ENCODE measurements at places on chromosomes 1 and 21.

DNA sequence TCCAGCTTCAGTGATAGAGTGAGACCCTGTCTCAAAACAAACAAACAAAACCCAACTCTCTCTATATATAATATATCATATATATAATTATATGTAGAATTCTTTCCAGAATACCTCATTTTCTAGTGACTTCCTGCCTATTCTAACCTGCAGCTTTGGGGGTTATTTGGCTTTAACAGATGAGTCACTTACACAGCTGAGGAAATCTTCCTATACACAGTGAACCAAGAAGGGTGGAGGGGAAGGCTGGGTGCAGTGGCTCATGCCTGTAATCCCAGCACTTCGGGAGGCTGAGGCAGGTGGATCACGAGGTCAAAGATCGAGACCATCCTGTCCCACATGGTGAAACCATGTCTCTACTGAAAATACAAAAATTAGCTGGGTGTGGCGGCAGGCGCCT, 9.2 kb downstream of the RAB29 start:
- ATAC-seq = peak; percentile 79

DNA sequence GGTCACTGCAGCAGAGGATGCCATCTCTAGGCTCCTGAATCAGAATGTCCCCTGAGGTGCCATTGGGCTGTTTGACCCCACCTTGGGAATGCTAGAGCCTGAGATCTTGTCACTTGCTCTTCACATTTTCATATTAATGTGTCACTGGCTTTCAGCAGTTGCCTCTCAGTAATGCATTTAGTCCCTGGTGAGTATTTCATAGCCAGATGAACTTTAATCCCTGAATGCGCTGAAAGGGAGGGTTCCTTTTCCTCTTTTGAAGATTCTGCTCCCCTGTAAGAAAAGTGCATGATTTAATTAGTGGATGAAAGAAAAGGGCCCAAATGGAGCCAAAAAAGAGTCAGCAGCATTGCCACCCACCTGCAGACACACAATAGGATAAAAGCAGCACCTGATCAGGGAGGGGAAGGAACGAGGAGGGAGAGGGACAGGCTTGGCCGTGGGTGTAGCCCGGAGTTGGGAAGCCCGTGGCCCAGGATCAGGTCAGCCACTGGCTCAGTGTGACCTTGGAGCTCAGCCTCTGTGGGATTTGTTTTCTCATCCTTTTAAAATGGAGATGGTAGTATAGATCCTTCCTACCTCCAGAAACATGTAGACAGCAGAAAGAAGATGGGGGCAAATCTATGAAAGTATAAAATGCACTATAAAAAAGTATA, 31.1 kb downstream of the ROR1 start:
- no peak for ATAC-seq

GRCh38 chr21:24200052-24200451, 1407.2 kb downstream of the MRPL39 start:
- ATAC-seq = no peak

DNA sequence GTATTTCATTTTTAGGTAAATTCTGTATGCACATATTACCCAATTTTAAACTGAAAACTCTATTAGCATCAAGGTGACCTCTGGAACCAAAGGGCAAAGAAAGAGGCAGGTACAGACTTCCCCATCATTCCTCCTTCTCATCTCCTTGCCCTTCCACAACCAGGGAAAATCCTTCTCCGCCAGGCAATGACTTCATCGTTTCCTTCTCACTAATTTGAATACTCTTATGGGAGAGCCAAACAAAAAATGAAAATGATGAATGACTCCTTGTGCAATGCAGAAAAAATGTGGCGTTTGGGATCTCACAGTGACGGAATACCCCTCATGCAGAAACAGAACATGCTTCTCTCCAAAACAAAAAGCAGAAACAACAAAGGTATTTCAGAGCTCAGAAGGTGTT, 83.7 kb downstream of the HLCS start:
- no peak for ATAC-seq

DNA sequence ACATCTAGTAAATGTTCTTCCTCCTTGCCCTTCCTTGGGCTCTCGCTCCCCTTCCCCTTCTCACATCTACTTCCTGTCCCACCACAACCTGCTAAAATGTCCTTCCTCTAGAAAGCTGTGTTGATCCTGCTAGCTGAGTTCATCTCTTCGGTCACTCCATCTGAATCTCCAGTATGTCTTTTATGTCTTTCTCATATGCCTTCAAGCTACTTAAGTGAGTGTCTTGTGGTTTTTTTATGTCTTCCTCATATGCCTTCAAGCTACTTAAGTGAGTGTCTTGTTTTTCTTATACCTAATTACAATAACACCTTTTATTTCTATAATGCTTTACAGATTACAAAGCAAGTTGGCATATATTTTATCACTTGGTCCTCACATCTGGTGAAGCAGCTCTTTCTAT, 33.9 kb downstream of the CSF1 start:
- ATAC-seq = no peak

- ATAC-seq = peak; percentile 72
Measured at GRCh38 chr1:32249831-32250525, 1.1 kb upstream of the LCK start.

DNA sequence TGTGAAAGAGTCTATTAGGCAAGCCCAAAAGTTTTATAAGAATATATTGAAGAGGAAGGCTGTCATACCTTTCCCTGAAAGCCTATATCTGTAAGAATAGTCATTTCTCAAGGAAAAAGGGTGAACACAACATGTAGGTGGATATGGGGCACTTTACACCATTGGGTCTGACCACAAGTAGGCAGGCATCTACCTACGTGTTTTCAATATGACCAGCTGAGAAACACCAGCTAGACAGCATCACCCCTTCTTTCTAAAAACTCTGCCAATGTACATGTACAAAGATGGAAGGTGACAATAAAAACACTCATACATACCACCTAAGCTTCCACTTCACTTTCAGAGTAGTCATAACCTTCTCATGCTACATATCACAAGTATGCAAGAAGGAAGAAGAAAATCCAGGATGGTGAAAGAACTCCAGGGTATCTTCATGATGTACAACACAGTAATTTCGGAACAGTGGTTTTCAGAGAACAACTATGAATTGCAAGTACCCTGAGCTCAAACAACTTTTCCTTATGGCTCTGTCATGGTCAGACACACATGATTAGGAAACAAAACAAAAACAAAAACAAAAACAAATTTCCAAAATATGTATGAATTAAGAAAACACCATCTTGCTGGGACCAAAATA, 98.5 kb upstream of the ADGRL2 start:
- no peak for ATAC-seq

DNA sequence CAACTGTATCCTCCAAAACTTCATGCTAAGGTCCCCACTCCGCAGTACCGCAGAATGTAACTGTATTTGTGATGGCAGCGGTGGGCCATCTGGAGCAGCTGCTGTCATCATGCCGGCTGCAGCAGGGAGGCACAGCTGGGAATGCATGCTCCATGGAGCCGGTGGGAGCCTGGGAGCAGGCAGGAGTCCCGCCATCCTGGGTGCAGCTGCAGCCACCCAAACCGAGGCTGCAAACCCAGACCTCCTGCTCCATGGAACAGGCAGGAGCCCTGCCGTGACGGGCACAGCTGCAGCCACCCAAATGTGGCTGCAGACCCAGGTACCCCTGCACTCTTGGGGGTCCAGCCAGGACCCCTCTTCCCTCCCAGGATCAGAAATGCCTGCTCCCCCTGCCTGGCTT, 80.3 kb downstream of the SCMH1 start:
- no peak for ATAC-seq

DNA sequence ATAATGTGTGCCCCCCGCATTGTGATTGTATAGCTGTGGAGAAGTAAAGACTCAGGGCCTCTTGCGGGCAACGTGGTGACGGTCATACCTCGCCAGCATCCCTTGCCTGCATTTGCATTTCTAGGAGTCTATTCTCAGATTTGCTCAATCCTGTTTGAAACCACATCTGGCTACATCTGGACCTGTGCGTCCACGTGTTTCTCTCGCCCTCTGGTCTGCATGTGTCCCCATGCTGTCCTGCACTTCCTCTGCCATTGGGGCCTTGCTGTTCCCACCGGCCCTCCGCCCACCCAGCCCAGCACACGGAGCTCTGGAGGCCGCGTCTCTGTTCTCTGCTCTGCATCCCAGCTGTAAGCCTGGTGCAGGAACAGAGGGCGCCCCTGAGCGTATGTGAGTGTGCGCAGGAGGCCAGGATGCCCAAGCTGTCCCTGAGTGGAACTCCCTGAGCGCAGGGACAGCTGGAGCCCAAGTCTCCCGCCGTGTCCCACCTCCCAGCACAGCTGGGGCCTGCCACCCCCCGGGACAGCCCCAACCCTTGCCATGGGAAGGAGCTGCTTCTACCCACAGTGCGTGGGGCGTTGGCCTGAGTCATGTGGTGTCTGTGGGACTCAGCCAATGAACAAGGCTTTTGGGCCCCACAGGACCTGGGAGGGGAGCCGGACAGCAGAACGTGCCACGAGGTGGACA, 1.6 kb downstream of the KRTAP10-2 start:
- peak; percentile 38 for ATAC-seq

- no peak for ATAC-seq
Measured at GRCh38 chr1:230255991-230256390, 170.1 kb downstream of the PGBD5 start.

- no peak for ATAC-seq
Measured at GRCh38 chr1:14440731-14441130, 157.8 kb upstream of the KAZN start.

DNA sequence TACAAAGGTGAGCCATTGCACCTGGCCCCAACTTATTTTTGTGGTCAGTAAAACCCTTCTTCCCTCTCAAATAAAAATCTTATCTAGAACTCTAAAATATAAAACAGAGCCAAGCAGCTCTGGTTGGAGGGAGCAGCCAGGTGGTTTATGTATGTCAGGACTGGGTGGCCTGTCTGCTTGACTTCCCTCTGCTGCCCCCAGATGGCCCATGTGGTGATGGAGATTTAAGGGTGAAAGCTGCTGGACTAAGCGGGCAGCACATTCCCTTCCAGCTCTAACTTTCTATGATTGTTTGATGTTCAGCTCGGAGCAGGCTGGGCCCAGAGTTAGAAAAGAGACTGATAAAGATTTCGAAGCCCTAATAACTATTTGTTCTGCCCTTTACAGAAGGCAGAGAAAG, 11.9 kb upstream of the PAQR6 start:
- ATAC-seq = no peak

- peak; percentile 57 for ATAC-seq
Measured at GRCh38 chr1:200979574-200980451, 43.7 kb downstream of the KIF21B start.

- ATAC-seq = no peak
Measured at GRCh38 chr1:119163396-119163795, 22.9 kb upstream of the WARS2 start.

GRCh38 chr1:64981601-64982533, 15.5 kb upstream of the JAK1 start:
- peak; percentile 90 for ATAC-seq

DNA sequence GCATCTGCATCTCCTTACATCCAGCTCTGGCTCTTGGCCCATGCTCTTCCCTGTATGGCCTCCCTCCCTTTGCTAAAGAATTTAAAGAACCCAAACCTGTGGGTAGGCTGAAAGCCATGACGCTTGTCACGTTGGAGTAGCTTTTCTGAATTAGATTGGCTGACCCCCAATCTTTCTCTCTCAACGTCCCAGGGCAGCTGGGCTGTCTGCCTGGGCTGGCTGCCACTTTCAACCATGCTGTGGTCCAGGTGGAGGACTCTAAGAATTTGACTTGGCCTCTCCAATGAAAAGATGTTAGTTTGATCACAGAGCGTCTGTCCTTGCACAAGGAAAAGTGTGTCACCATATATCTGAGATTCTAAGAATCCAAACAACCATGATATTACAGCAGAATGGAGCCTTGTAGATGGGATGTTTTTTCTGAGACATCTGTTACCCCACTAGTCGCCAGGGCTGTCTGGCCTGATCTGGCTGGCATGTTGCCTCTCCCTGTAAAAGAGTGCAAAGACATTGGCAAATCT, 6.5 kb upstream of the IGSF3 start:
- no peak for ATAC-seq

GRCh38 chr1:73162564-73162963, 880.2 kb upstream of the NEGR1 start:
- ATAC-seq = no peak

DNA sequence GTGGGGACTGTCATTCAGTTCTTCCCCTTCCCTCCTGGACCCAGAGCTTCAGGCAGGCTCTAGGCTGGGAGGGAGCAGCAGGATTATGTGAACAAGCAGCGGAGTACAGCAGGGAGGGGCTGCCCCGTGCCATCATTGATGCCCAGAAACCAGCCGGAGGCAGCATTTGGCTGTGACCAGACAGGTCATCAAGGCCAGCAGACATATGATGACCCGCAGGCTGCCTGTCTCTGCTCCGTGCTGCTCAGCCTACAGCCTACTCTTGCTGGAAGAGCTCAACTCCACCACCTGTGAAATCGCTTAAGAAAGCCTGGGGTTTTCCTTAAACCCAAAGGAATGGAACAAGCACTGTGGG, 4.9 kb downstream of the KLHL21 start:
- ATAC-seq = no peak

- peak; percentile 92 for ATAC-seq
Measured at GRCh38 chr1:93692983-93693591, 11.4 kb upstream of the BCAR3 start.

DNA sequence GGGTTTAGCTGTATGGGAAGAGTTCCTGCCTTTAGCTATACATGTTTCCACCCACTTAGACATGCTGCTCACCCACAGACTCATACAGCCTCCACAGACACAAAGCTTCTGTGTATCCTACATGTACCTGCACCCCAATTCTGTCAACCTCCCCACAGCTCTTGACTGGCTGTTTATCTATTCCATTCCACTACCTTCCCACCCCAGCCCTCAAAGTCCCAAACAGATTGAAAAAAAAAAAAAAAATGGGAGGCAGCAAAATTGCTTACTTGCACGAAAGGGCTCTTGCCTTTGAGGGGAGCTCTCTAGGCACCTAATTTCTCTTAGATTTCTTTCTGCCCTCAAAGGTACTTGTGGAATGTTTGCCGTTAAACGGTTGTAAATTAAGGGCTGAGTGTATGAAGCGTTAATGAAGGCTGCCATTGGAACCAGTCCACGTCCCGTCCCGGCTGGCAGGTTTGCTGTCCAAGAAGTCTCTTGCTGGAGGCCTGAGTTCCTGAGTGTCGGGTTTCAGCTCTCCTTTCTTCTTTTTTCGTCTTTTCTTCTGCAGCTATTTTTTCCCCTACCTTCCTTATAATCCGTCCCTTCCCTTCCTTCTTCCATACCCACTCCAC, 43.6 kb downstream of the PBX1 start:
- peak; percentile 36 for ATAC-seq

GRCh38 chr1:227785805-227786671, 29.4 kb upstream of the PRSS38 start:
- ATAC-seq = no peak

- no peak for ATAC-seq
Measured at GRCh38 chr21:38780879-38781278, 24.9 kb upstream of the ETS2 start.

- ATAC-seq = no peak
Measured at GRCh38 chr1:106268070-106268469, 788.4 kb upstream of the PRMT6 start.

- no peak for ATAC-seq
Measured at GRCh38 chr1:108878678-108879077, 1.9 kb downstream of the GPSM2 start.

- no peak for ATAC-seq
Measured at GRCh38 chr1:67958472-67958871, 92.0 kb downstream of the DIRAS3 start.

Measured in esophagus mucosa (tissue), 1 donor.